H54 (cell line): ENCODE measurements at places on chromosomes 1 and 21.

DNA sequence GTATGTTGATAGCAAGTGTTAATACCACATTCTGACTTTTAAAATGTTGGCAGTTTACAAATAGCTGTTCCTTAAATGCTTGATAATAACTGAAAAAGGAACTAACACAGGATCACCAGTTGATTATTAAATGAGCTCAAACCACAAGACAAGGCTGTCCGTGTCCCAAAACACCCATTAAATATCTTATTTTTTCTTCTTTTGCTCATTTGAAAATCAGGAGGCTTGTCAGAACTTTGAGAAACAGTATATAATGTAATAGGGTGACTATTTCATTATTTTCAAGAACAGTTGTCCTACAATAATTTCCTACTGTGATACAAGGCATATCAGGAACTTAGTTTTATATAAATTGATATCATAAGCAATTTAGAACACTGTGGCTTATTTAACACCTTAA is 2.7 kb downstream of the CDKN2C start:
- DNase-seq = no peak

GRCh38 chr1:1941211-1941841 is 22.2 kb upstream of the TMEM52 start:
- DNase-seq = no peak

DNA sequence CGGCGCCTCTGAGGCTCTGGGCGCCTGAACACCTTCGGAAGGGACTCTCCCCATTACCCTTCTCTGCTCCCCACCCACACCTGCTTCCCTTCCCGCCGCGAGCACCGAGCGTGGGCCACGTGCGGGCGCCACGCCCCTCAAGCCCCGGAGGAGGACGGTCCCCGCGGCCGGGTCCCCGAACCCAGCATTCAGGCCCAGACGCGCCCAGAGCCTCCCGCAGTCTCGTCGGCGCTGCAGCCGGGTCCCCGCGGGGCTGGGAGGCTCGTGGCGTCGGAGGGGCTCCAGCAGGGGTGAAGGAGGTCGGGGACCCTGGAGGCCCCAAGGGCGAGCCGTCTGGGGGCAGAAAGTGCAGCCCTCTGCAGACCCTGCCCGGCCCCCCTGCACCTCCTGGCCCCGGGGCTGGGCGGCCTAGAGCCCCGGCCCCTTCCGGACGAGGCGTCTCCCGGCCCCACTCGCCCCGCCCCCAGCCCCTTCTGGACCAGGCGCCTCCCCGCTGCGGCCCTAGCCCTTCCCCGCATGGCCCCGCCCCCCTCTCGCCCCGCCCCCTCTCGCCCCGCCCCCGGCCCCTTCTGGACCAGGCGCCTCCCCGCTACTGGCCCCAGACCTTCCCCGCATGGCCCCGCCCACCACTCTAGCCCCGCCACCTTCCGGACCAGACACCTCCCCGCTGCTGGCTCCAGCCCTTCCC is 378 bp upstream of the SMIM1 start:
- DNase-seq = no peak

DNA sequence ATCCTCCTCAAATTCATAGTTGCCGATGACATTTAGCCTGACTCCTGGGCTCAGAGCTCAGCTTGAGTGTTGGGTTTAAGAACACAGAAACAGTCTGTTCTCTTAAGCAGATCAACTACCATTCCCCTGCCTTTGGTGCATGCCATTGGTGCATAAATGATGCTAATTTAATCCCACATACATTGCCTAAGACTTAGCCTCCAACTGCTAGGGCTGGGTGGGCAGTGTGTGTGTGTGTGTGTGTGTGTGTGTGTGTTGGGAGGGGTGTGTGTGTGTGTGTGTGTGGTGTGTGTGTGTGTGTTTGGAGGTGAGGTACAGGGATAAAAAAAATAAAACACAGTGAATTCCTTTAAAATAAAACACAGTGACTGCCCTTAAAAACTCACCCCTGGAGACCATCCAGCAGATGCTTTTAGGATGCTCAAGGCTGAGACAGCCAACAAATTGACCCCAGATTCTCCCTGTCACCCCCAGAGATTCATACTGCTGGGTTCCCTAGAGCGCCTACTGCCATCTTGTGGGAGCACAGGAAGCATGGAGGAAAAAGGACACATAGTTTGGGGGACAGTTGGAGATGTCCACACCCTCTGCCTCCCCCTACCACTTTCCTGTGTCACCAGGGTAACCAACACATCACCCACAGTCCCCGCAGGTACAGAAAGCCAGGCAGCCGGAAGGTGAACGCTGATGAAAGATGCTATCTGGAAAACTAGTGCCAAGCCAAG is 30.6 kb downstream of the KLHDC7A start:
- no peak for DNase-seq

GRCh38 chr1:226371027-226371694 is 36.7 kb downstream of the PARP1 start:
- DNase-seq = no peak

DNA sequence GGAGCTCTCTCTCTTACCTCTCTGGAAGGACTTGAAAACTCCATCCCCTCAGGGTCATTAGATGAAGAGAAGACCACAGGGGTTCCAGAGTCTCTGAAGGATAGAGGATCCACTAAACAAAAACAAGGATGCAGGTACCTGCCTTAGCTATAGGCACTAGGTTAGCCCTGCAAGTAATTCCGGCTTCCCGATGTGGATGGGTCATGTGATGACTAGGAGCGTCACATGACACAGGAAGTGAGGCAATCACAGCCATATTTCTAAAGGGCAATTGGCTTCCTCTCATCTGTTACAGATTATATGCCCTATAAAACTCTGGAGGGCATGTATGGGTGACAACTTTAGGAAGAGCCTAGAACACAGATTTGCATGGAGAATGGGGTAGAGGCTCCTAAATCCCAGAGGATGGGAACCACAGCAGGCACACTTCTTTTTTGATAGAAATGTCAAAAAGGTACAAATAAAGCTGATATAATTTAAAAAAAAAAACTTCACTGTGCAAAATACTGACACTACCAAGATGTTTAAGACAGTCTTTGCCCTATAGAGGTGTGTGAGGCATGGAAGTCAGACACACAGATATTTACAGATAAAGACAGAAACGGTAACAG is 14.1 kb downstream of the ENTREP3 start:
- DNase-seq = peak; percentile 63

DNA sequence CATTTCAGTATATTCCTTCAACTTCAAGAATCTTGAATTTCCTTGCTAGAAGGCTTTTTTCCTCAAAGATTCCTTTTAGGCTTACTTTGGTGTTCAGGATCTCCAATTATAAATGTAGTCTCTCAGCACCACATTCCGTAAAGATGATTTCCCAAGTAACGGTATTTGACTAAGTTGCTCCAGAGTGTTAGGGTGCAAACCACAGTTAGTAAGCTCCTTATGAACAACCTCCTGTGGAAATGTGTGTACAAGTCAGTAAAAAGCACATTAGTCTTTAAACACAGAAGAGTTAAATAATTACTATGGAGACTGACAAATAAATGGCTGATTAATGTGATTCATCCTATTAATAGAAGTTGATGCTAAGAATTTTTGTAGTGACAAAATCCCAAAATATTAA is 10.3 kb downstream of the DONSON start:
- DNase-seq = no peak

GRCh38 chr1:241356519-241357365 is at the start of gene RGS7:
TSS of gene RGS7 (minus strand) at chr1:241357205.
- DNase-seq = peak; percentile 62
